Endothelial cell (in vitro differentiated cells): ENCODE measurements at places on chromosomes 5 and 9.
A peak's percentile ranks its signal among the peaks of the same experiment; 100 is the strongest.

- no peaks in the 10 kb centered on the region for H3K27me3 ChIP-seq
- H3K27ac ChIP-seq: peak overlapping the region; percentile 100
- DNase-seq: peak; percentile 54
These were observed 110.6 kb downstream of the PAM start for GRCh38 chr5:102865510-102866236.

DNA sequence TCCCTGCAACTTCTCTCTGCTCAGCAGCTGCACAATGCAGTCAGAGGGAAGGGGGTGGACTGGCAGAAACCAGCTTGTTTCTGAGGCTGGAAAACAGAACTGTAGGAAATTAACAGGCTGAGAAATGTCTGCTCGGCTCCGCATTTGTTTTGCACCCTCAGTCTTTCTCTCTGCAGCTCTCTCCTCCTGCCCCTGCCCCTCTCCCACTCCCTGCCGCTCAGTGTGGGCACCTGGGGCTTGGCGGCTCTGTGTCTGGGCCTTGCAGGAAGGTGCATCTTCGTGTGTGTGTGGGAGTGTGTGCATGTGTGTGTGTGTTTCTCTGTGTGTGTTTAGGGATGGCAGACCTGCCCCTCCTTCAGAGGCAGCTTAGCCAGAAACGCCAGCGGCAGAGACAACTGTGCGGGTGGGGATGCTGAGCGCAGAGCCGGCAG is 53.0 kb downstream of the PCDH1 start:
- peaks cover 62% of the 10 kb centered on the region for H3K4me1 ChIP-seq
- H3K27me3 ChIP-seq: peaks cover 6% of the 10 kb centered on the region
- no peak for DNase-seq
- H3K4me3 ChIP-seq: no peak overlapping the region
- peak overlapping the region; percentile 48 for H3K27ac ChIP-seq

- H3K4me3 ChIP-seq: no peak overlapping the region
- no peaks in the 10 kb centered on the region for H3K27me3 ChIP-seq
- no peak for DNase-seq
- no peaks in the 10 kb centered on the region for H3K4me1 ChIP-seq
These were observed 30.0 kb downstream of the FGD3 start for GRCh38 chr9:92977279-92977678.

- DNase-seq: no peak
- H3K27ac ChIP-seq: no peak overlapping the region
- H3K4me3 ChIP-seq: no peak overlapping the region
- H3K36me3 ChIP-seq: peaks cover 43% of the 10 kb centered on the region
These were observed 10.1 kb upstream of the SPATA24 start for GRCh38 chr5:139413963-139414362.

DNA sequence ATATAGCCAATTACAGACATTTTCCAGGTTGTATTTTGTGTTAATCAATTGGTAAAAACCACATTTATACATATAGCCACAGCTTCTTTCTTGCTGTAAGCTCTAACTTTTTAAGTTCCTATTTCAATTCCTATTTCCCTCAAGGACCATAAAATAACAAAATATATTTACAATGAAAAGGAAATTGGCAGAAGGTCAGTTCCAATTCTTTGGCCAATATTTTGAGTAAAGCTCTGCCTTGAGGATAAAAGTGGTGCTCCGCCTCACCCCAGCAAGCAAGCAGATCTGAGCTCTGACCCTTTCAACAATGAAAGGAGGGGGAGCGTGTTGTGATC is 203.4 kb upstream of the RASEF start:
- no peaks in the 10 kb centered on the region for H3K27me3 ChIP-seq
- H3K4me3 ChIP-seq: no peak overlapping the region
- H3K4me1 ChIP-seq: peaks cover 13% of the 10 kb centered on the region
- no peak overlapping the region for H3K27ac ChIP-seq
- DNase-seq: no peak

GRCh38 chr5:73638344-73639095 is 12.5 kb downstream of the ARHGEF28 start:
- no peaks in the 10 kb centered on the region for H3K27me3 ChIP-seq
- H3K4me1 ChIP-seq: peaks cover 16% of the 10 kb centered on the region
- no peak overlapping the region for H3K4me3 ChIP-seq

DNA sequence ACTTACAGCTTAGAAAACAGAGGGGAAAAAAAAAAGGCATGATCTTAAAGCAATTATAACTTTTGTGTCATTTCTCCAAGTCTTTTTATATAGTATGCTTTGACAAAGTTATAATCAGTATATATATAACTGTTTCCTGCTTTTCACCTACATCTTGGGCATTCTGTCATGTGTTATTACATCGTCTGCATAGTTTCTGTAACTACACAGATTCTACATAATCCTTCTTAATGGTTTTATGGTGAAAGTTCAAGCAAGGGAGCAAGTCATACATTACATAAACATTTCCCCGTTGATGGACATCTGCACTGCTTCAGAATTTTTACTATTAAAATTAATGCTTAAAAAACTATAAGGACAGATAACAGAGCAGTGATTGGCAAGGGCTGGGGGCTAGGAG is 12.1 kb downstream of the FEM1C start:
- H3K27ac ChIP-seq: no peak overlapping the region
- no peak overlapping the region for H3K4me3 ChIP-seq
- no peaks in the 10 kb centered on the region for H3K27me3 ChIP-seq
- peaks cover 7% of the 10 kb centered on the region for H3K4me1 ChIP-seq
- H3K36me3 ChIP-seq: peaks cover 17% of the 10 kb centered on the region

- H3K4me1 ChIP-seq: no peaks in the 10 kb centered on the region
- H3K4me3 ChIP-seq: no peak overlapping the region
- no peak for DNase-seq
- H3K27ac ChIP-seq: no peak overlapping the region
- no peaks in the 10 kb centered on the region for H3K36me3 ChIP-seq
These were observed 208.3 kb upstream of the ITGA1 start for GRCh38 chr5:52579391-52579790.

DNA sequence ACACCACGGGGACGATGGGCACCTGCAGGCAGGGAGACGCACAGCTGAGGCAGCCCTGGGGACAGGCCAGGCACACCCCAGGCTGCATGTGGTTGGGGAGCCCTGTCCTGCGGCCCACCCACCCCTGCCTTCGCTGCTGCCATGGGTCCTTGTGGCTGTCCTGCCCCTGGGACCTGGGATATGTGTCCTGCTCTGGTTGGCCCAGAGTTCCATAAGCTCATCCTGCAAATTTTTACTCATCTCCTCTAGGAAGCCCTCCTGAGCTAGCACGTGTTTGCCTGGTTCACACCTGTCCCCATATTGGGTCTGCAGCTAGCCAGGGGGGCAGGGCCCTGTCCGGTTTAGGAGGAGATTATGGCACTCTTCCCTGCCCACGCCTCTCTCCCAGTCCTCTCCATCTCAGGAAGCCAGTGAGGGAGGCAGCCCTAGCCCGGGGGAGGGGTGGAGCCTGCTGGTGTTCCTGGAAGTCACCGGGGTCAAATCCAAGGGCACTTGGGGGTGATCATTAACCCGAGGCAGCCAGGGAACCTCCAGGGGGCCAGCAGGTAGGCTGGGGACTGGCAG is 12.2 kb downstream of the EGFL7 start:
- H3K4me3 ChIP-seq: peak overlapping the region; percentile 86
- peak overlapping the region; percentile 89 for H3K27ac ChIP-seq
- peak; percentile 85 for DNase-seq
- peaks cover 88% of the 10 kb centered on the region for H3K27me3 ChIP-seq

DNA sequence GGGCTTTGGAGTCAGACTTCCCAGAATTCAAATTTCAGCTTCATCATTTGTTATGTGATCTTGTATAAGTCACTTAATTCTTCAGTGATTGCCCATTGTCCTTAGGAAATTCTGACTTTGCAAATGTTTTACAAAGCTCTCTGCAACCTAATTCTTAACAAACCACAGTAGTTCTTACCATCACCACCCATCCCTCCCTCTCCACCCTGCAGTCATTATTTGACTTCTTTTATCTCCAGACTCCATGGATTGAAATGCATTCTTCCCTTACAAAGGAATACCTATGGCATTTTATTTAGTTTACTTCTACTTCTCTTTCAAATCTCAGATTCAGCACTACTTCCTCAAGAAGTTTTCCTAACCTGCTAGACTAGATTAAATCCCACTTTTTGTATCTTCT is 23.1 kb downstream of the SHLD3 start:
- H3K27me3 ChIP-seq: no peaks in the 10 kb centered on the region
- peaks cover 4% of the 10 kb centered on the region for H3K36me3 ChIP-seq
- H3K4me1 ChIP-seq: no peaks in the 10 kb centered on the region
- no peak for DNase-seq
- no peak overlapping the region for H3K27ac ChIP-seq
- no peak overlapping the region for H3K4me3 ChIP-seq

DNA sequence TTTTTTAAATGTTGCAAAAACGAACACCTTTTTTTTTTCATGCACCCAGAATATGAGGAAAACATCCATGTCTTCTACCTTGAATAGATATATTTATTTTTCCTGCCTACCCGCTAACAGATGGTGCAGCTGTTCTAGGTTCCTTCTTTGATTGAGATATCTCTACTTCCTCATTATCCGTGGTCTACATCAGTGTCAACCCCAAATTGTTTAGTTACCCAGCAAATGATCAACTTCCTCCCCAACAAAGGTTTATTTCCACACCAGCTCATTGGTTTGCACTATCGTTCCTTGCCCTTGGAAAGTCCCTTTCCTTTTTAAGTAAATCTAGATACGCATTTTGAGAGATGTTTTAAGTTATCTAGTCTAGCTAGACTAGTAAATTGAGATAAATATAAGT is 166.4 kb downstream of the PRR16 start:
- no peak overlapping the region for H3K4me3 ChIP-seq
- H3K4me1 ChIP-seq: no peaks in the 10 kb centered on the region
- DNase-seq: no peak

DNA sequence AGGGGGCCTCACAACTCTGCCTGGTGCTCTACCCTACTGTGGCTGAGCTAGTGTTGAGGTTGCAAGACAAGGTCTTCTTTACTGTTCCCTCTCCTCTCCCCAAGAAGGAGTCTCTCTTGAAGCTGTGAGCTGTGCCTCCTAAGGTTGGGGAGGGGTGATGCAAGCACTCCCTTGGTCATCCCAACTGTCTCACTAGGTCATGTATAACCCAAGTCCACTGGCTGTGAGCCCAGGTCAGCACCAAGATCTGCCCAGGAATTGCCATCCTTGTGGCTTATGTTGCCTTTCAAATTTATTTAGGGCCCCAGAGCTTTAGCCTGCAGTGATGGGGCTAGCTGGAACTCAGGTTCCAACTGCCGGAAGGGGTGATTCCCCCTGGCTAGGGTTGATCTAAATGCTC is 10.3 kb upstream of the YTHDC2 start:
- no peak overlapping the region for H3K27ac ChIP-seq
- no peaks in the 10 kb centered on the region for H3K4me1 ChIP-seq
- no peaks in the 10 kb centered on the region for H3K36me3 ChIP-seq
- H3K4me3 ChIP-seq: no peak overlapping the region
- no peak for DNase-seq

DNA sequence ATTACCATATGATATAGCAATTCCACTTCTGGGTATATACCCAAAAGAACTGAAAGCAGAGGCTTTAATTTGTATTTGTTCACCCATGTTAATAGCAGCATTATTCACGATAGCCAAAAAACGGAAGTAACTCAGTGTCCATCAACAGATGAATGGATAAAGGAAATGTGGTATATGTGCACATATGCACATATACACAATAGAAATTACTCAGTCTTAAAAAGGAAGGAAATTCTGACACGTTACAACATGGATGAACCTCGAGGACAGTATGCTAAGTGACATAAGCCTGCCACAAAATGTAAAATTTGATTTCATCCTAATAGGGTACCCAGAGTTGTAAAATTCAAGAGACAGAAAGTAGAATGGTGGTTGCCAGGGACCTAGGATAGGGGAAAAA is 54.9 kb downstream of the NUP155 start:
- H3K27me3 ChIP-seq: no peaks in the 10 kb centered on the region
- no peak for DNase-seq
- no peaks in the 10 kb centered on the region for H3K4me1 ChIP-seq
- H3K36me3 ChIP-seq: peaks cover 24% of the 10 kb centered on the region
